ENCODE measurements at places on chromosomes 6 and 20.

DNA sequence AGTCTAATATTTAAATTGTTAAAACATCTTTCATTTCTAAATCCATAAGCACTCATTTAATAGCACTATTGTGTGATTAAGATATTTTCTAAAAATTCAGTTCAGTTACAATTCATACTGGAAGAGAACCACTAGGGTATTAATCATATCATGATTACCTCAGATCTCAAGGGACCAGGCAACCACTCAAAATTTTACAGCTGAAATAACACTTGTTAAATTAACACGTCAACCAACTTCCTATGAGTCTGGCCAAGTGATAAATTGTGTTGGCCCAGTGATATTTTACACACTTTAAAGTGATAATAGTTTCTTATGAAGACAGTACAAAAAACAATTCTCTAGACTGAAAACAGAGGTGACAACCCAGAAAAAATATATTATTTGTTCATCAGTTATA is 869.0 kb upstream of the ADGRB3 start:
- DNase-seq: no peak

GRCh38 chr20:47676912-47677634 is 108.2 kb downstream of the SULF2 start:
- no peak for DNase-seq

- DNase-seq: no peak
Measured at GRCh38 chr6:35185302-35185681, 28.5 kb upstream of the SCUBE3 start.

DNA sequence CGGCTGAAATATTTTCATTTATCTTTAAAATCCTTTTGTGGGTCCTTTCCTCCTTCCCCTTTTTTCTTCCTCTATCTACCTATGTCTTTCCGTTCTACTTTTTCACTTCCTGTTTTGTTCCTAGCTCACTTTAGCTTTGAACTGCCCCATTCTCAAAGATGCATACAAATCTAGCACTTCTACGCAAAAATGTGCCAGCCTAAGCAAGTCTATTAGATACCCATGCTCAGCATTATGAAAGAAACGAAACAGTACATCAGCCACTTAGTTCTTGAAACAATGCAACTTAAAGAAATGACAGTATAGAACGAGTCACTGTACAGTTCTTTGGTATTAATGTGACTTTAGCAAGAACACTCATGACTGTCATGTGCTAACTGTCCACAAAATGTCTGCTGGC is 47.3 kb upstream of the MARCKS start:
- DNase-seq: no peak

DNA sequence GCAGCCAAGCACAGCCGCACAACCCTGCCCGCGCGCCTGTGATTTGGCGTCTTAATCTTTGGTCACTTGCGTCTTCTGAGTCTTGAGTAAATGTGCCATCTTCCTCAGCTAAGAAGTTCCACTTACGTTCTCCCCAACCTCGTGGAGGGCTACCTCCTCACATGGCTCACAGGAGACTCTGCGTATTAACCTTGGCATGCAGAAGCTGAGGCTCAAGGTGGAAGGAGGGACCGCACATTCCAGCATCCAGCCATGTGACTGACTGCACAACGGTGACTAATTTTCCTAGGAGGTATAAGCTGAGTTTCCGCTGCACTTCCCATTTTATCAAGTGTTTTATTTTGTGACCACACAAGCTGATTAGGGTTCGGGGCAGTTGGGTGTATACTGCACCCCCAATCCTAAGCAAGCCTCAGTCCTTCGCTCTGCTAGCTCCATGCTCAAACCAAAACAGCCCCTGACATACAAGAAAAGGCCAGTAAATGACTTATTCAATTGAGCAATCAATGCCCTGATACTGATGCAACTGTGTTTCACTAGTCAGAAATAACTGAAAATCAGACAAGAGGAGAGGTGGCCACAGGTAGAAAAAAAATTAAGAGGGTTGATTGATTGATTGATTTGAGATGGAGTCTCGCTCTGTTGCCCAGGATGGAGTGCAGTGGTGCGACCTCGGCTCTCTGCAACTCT is 7.0 kb downstream of the BEND3 start:
- no peak for DNase-seq

DNA sequence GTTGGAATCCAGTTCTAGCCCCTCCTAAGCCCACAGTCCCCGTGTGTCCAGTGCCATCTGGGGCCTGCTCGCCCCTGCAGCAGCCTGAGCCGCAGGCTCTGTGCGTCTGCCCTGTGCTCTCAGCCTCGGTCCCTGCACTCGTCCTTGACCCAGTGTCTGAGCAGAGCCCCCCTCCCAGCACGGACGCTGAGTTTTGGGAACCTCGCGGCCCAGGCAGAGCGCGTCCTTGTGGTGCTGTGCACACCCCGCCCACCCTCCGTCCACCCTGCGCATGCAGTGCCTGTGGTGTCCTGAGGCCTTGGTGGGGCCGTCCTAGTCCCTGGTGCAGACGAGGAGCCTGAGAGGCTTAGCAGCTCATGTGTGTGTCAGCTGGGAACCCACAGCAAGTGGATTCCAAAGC is 31.6 kb downstream of the OSBPL2 start:
- no peak for DNase-seq

GRCh38 chr6:37061157-37061804 is 55.8 kb downstream of the FGD2 start:
- no peak for DNase-seq

DNA sequence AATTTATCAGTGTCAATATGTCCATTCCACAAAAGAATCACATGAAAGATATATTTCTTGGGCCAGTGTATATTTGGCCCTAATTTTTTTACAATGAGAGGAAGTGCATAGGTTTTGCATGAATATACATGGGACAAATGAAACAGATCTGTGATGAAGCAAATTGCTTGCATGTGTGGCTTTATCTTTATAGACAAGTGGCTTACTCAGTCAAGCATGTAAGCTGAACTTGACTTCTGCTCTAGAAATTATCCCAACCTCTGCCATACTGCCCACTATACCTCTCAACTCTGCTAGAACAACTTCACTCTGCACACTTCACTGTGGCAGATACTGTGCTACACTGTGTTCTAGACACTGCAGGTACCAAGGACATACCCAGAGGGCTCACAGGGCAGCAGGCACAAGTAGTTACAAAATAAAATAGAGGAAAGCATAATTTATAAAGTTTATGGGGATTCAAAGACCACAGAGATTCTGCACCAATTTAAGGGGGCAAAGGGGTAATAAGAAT is 349.2 kb upstream of the HSF2 start:
- no peak for DNase-seq

DNA sequence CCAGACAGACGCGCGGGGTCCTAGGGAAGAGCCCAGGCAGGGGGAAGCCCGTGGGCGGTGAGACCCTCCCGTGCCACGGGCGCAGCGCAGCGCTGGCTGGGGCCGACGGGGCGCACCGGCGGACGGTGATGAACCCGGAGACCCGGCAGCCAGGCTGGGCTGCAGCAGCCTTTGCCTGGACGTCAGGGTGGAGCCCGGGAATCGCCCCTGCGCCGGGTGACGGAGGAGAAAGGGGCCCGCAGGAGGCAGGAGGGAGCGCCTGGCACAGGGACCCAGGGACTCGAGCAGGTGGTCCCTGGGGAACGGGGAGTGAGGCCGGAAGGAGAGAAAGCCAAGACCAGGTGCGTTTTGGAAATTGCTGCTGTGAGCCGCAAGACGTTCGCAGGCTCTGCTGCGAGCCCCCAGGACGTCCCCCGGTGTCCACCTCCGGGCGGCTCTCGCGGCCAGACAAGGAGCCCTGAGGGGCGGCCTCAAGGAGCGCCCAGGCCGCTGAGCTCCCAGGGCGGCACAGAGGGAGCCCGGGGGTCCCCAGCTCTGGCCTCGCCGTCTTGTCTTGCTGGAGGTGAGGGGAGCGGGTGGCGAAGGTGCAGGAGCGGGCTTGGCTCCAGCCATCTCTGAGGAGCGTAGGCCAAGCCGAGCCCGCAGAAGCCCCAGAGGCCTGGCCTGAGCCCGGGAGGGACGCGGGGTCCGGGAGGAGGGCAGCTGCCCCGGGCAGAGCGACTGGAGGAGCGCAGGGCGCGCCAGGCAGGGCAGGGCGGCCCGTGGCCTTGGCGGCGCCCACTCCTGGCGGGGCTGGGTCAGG is 191.2 kb upstream of the PDE10A start:
- DNase-seq: no peak

- no peak for DNase-seq
Measured at GRCh38 chr6:109902870-109903269, 75.2 kb upstream of the GPR6 start.

DNA sequence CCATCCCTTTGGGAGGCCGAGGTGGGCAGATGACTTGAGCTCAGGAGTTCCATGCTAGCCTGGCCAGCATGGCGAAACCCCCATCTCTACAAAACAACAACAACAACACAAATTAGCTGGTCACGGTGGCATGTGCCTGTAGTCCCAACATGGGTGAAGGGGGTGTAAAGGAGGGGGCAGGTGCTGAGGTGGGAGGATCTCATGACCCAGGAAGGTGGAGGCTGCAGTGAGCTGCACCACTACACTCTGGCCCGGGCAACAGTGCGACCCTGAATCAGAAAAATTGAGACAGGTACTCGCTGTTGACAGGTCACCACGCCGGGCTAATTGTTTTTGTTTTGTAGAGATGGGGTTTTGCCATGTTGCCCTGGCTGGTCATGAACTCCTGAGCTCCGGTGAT is 4.2 kb downstream of the SCAF8 start:
- no peak for DNase-seq

GRCh38 chr6:45920819-45921511 is 94.7 kb downstream of the CLIC5 start:
- no peak for DNase-seq
